Omental fat pad (tissue), 4 donors: ENCODE measurements at places on chromosomes 2 and 18.

GRCh38 chr18:37698508-37699040 lies 133.0 kb upstream of the CELF4 start:
- DNase-seq: no peak

- no peak for DNase-seq
Measured at GRCh38 chr2:172093416-172094293, 8.3 kb downstream of the DLX1 start.

DNA sequence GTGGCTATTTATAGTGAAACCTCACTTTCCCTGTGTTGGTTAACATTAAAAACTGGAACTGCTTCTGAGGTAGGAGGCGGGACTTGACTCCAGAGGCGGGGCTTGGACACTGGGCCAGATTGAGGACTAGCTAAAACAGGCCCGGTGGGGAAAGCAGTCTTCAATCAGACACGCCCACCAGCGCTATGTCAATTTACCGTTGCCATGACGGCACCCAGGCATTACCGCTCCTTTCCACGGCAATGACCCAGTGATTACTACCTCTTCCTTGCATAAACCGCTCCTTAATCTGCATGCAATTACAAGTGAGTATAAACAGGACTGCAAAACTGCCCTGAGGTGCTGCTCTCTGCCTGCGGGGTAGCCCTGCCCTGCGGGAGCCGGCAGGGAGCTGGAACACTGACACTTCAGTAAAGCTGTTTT lies 35.3 kb downstream of the LRRFIP1 start:
- peak; percentile 81 for DNase-seq

GRCh38 chr18:35432565-35433001 lies 55.4 kb upstream of the ZNF396 start:
- DNase-seq: no peak

DNA sequence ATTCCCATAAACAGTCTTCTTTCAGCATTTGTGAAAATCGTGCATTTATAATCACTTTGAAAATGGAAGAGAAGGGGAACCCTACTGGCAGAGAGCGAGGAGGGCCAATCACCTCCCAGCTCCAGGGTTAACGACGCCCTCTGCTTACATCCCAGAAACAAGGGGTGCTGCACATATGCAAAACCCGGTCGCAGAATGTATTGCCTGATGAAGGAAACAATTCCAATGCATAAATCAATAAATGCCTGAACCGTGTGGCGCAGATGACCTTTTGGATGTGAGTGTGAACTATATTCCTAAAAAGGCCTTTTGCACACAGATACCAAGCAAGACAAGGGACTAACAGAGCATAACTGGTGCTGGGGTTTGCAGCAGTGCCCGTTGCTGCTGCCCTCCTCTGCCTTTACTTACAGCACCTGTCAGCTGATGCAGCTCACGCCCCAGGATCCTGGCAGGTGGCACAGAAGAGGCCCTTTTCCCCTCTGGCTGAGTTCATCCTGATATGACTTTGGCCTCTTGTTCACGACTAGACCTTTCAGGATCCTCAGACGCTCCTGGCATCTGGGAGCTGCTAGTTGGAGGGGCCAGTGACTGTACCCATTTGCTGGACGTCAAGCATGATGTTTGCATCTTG lies 67.8 kb downstream of the MYT1L start:
- DNase-seq: no peak

DNA sequence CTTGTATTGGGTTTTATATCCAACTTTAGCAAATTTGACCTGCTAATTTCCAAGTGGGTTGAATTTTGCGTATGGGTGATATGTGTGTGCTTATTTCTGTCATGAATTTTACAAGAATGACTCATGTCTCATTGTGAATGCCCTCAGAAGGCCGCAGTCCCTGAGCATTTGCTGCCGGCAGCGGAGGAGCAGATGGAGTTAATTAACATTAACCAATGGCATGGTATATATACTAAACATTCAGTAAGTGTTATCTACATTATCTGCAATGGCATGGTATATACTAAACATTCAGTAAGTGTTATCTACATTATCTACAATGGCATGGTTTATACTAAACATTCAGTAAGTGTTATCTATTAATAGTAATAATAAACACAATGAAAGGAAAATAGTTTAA lies 90.1 kb downstream of the DOK6 start:
- DNase-seq: no peak

DNA sequence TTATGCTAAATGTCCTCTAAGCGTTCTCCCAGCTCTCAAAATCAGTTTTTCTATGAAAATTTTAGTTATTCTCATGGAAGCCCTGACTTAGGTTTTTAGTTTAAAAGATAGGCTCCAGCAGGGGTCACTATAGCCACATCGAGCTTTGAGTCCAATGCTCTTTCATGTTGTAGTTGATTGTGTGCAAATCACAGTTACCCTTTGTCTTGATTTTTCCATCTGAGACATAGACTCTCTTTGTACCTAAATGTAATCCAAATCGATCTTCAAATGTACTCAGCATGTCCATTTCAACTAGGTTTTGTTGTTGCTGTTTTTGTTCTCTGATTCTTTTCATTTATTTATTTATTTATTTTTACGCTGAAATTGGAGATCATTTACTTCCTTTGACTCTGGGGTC lies 26.4 kb upstream of the MSTN start:
- DNase-seq: no peak

DNA sequence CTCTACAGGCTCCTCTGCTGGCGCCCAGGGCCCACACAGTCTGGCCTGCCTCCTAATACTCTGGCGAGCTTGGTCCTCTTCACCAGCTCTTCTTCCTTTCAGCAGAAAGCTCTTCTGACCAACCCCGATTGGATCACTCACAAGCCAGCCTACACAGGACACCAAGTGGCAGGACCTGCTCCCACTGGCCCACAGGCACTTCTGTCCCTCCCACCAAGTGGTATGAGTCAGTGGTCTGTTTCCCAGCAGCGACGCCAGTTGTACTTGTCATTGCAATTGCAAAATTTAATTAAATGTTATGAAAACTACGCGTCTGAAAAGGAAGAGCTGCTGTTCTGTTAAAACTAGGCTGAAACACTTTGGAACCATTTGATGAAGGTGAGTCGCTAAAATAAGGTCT lies 46.7 kb downstream of the NDUFA10 start:
- no peak for DNase-seq
